NCI-H1105 treated with DMSO at 0.1 percent for 48 hours (cell line): ENCODE measurements at places on chromosomes 6 and 20.

DNA sequence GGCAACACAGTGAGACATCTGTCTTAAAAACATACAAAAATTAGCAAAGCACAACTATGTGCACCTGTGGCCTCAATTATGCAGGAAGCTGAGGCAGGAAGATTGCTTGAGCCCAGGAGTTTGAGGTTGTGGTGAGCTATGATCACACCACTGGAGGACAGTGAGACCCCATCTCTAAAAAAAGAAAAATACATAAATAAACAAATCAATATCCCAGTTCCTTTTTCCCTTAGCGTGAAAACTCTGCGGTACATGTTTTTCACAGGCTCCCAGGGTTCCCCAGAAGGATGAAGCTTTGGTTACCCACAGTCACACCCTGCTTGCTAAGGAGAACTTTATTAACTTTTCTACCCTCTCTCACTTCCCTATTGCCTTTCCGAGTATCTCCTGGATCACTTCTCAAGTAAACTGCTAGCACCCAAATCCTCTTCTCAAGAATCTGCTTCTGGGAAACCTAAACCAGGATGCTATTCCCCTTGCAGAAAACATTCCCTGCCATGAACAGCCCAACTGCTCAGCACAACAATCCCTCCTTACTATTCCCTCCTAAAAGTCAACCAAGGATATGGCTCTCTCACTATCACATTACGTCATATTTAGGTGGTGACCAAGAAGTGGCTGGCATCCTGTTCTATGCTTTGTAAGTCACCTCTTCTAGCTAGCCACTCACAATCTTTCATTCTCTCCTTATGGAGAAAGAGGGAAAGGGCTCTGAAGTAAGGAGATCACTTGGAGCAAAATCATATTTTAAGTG is 122.4 kb downstream of the IPCEF1 start:
- DNase-seq, result no peak

DNA sequence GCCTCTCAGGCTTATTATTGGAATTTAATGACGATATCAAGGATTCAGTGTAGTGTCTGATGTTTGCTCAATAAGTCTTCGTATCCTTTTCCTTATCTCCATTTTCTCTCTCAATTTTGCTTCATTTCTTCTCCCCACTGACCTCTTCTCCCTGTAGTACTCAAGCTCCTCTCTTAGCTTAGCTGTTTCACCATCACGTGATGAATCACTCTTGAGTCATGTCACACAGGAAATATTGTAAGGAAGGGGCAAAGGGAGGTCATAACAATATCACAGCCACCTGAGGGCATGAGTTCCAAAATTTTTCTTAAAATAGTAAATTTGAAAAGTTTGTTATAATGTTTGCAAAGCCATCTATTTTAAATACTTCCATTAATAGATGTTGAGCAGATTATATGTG is 392.2 kb upstream of the MARCKS start:
- no peak for DNase-seq

DNA sequence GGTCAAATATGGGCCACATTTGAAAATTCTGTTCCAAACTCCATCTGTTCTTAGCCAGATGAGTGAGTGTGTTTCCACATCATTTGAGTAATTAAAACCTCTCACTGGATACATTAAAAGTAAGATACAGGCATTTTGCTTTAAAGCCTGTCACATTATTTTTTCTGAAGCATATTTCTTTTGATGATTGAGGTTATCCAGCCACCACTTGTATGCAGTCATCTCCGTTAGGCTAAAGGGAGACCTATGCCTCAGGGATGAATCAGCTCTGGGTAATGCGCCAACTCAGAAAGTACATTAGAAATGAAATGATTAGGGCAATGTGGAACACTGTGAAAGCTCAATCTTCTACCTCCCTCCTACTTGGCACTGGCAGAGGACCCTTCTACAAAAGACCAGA is 90.7 kb downstream of the SNAP25 start:
- no peak for DNase-seq

- DNase-seq, result peak; percentile 98
Observed at GRCh38 chr6:160428069-160428430, 79.9 kb downstream of the SLC22A3 start.

DNA sequence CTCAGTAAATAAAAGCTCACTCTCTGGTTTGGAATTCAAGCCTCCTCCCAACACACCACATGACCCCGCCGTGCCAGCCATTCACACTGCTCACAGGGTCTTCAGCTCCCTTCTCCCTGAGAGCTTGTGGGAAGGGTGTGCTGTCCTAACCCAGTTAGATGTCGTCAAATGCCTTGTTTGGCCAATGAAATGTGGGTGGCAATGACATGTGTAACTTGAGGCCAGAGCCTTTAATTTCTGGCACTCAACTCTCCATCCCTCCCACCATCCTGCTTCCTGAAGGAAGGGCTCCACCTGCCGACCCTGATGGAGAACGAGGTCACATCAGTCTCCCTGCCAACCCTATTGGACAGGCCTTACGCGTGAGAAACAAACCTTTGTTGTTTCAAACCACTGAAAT is 224.5 kb upstream of the AGPAT4 start:
- DNase-seq, result peak; percentile 83

GRCh38 chr6:124356276-124356810 is 552.7 kb downstream of the NKAIN2 start:
- DNase-seq, result no peak

DNA sequence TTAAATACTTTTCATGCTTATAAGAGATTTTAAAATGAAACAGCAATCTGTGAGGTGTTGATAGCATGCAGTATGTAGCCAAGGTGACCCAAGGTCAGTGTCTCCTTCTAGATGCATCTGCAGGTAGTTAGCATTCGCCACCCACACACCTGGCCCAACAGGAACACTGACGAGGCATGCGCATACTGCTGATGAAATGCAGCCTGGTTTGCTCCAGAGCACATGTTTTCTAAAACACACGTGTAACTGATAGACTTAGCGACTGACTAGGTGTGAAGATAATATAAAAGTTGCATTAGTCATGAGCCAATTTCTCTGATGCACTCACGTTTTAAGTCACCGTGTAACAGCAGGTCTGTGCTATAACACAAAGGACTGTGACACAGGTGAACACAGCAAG is 77.1 kb upstream of the RPS6KA2 start:
- DNase-seq, result no peak

- no peak for DNase-seq
Observed at GRCh38 chr20:43731469-43731868, 4.7 kb upstream of the GTSF1L start.

- peak; percentile 49 for DNase-seq
Observed at GRCh38 chr20:38222231-38222922, 38.2 kb downstream of the KIAA1755 start.

DNA sequence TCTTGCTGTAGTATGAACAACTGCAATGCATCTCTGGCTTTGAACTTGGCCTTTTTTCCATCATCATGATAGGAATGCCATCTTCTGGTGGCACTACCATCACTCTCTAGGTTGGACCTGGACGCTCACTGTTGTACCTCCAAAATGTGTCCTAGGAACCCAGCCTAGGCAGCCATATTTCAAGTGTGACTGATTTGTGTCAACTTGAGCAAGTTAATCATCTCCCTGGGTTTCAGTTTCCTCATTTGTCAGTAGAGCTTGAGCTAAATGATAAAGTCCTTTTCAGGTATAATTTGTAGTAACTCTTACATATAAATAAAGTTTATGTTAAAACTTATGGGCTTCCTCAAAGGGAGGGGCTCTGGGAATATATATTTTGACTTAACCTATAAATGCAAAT is 241.7 kb upstream of the CEP162 start:
- DNase-seq, result no peak

- DNase-seq, result no peak
Observed at GRCh38 chr6:77290798-77291197, 172.5 kb downstream of the HTR1B start.

DNA sequence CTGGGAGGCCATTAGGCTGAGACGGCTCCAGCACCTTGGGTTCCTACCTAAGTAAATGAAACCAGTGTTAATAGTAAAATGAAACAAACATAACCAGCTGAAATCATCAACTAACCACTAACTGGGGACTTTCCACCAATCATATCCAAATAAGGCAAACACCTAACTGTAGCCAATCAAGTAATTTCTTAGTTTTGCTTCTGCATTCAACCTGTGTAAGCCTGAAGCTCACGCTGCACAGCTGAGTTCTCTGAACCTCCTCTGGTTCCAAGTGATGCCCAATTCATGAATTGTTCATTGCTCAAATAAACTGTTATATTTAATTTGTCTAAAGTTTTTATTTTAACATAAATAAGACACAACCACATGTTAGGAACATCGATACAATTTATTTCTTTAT is 22.5 kb downstream of the KLHL32 start:
- no peak for DNase-seq

DNA sequence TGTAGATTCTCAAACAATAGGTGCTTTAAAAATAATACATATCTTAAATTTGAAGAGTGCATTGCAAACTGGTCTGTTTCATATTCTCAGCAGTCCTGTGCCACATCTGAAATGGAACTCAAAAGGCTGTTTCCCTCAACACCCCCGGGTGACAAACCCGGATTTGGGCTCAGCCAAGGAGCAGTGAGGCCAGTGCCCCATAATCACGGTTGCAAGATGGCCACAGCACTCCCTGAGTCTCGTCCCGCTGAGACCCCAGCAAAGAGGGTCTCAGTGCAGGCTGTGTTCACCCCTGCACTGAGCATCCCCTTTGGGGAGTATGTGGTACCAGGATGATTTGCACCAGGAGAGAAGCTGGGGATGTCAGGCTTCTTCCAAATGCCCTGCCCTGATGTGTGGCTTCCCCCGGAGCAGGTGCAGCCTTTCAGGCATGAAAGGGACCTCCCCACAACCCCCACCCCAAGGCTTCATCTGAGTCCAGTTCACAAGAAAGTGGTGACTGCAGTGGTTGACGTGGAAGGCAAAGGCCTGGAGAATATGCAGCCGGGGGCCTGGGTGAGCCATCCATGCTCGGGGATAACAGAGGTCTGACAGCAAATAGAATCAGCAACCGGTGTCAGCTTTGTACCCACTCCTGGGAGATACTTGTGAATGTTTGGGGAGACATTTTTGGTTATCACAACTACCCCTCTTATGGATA is 202.9 kb downstream of the SYNDIG1 start:
- DNase-seq, result no peak

DNA sequence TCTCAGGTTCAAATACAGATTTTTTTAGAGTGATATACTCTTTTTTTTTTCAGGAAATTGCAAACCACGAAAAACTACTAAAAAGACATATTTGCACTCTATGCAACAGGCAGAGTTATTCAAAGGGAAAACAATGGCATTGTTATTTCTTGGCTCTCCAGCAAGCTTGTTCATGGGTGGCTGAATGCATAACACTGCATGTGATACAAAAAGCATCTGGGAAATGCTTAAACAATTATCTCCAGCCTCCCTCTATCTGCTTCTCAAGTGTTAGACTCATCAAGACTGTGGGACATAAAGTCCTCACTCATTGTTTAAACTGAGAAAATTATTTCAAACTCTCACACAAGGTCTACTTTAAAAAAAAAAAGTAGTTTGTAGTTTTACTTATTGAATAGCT is 7.3 kb upstream of the COL12A1 start:
- DNase-seq, result no peak

DNA sequence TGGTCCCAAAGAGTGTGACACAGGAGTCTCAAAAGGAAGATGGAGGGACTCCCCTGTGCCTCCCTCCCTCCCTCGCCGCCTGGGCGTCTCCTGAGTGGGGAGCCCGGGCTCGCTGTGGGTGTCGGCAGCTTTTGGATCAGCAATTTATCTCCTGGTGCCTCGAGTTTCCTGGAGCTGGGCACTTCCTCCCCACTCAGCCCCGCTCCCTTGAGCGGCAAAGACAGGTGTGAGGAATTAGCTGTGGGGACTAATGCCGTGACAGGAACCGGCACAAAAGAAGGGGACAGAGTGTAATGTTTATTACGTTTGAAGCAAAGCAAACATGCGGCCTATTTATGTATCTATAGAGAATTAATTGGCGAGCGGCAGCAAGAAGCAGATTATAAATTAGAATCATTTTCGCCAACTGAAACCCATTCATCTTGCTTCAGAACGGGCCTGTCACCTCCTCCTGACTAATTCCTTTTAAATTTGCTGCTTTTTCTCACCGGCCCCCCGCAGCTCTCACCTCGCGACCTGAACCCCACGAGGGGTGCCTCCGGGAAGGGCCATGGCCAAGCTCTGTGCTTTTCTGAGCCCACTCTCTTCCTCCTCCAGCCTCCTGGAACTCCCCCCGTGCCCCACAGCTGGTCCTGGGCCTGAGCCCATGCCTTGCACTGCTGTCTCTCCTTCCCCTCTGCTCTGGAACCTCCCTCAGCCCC is 8.8 kb upstream of the CDH22 start:
- DNase-seq, result peak; percentile 61

DNA sequence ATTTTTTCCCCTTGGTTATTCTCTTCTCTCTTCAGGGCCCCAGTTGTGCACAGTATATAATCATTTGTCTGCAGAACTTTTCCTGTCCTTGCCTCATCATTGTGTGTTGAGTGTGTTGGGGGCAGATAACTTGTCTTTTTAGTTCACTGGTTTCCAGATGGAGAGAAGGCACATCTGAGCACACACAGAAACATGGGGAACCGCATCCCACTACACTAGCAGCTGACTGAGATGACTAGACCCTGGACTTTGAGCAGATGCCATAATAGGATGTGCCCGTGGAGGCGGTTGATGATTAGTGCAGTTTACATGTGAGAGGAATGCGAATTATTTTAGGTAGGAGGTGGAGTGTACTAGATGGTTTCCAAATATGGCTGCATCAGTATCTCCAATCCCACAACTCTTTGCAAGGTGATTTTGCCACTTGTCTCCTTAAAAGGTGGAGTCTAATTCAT is 26.5 kb upstream of the SH3BGRL2 start:
- no peak for DNase-seq

DNA sequence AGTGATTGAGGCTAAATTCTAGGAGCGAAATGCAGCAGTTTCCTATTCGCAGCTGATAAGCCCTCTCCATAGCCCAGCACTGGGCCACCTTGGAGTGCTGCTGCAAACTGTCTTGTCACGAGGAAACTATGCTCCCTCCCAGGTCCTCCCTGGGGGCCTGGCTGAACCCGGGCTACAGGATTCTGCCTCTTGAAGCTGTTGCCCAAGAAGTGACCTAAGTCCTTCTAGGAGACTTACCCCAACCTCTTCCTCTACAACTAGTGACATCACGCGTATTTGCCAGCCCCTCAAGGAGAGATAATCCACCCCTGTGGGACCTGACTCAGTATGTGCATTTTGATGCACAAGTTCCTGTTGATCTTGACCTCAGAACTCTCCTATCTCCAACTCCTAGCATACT is 26.5 kb upstream of the ZFAND3 start:
- no peak for DNase-seq

DNA sequence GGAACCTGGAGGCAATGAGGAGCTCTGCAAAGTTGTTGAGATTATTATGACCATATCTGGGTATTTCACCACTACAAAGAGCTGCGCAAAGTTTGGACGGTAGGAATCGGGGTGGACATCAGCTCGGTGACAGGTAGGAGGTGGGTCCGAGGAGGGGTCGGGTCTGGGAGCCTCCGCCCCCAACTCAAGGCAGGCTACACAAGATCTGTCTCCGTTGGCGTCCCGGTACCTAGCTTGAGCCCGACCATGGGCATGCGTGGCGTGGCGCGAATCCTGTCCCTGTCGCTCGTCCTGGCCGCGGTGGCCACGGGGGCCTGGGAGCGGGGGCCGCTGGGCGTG is 40.2 kb upstream of the ZNFX1 start:
- DNase-seq, result no peak

- peak; percentile 30 for DNase-seq
Observed at GRCh38 chr6:28402197-28402596, 2.6 kb upstream of the ZSCAN12 start.
